Stimulated activated CD4-positive, alpha-beta T cell treated with anti-CD3 and anti-CD28 coated beads, Interleukin-12 subunit alpha, Interleukin-12 subunit beta, amount 100 ng/mL, for 4 hours (primary cell): ENCODE measurements at places on chromosomes 6 and 20.

GRCh38 chr6:101558712-101559111, 165.2 kb downstream of the GRIK2 start:
- DNase-seq, result no peak

GRCh38 chr20:41245086-41245707, 72.3 kb downstream of the ZHX3 start:
- DNase-seq, result no peak

DNA sequence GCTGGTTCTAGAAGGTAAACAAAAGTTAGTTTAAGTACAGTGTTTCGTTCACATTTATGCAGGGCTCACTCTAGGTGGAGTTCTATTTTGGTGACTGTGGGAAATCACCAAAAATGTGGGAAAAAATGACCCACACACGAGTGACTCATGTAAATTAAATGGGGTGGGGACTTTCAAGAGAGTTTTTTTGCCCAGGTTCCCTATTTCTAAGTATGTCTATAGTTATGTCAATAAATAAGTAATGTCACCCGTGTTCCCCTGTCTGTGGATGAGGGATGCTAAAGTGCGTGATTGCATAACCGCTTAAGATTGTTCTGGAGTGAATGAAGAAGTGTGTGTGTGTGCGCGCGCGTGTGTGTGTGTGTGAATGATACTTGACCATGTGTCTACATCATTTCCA, 69.1 kb downstream of the MYB start:
- DNase-seq, result no peak

- DNase-seq, result peak; percentile 86
Measured at GRCh38 chr20:45293041-45294002, 13.3 kb upstream of the RBPJL start.

GRCh38 chr6:96683819-96684528, 121.0 kb downstream of the FHL5 start:
- DNase-seq, result no peak

DNA sequence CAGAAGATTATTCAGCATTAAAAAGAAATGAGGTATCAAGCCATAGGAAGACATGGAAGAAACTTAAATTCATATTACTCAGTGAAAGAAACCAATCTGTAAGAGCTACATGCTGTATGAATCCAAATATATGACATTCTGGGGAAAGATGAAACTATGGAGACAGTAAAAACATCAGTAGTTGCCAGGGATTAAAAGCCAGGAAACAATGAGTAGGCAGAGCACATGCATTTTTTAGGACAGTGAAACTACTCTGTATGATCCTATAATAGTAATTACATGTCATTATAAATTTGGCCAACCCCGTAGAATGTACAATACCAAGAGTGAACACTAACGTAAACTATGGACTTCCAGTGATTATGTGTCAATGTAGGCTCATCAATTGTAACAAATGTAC, 92.8 kb upstream of the RNF217 start:
- no peak for DNase-seq

GRCh38 chr6:166308033-166308768, at the start of gene PRR18:
PRR18 (minus strand) TSS chr6:166308392; CDS start chr6:166308142, 250 bp downstream.
- DNase-seq, result peak; percentile 7

DNA sequence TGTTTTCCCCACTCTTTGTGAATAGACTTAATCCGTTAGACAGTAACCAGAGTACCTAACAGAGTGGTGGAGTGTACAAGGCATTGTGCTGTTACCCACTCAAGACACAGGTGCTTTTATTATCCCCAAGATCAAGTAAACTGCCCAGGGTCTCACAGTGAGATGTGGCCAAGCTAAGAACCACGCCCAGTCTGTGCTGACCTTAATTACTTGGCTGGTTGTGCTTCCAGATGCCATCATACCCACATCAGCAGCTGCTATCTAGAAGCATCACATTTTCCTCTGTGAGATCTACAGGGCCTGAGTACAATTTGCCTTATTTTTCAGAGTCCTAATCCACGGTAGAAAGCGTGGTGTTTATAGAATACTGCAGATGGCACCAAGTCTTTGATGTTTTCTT, 70.3 kb downstream of the GFRA4 start:
- DNase-seq, result no peak

GRCh38 chr20:51800060-51800871, 2.1 kb downstream of the SALL4 start:
- peak; percentile 58 for DNase-seq
